ENCODE measurements at places on chromosomes 7 and 10.

- DNase-seq, result no peak
Measured at GRCh38 chr7:67445728-67446127, 449.1 kb downstream of the TYW1 start.

DNA sequence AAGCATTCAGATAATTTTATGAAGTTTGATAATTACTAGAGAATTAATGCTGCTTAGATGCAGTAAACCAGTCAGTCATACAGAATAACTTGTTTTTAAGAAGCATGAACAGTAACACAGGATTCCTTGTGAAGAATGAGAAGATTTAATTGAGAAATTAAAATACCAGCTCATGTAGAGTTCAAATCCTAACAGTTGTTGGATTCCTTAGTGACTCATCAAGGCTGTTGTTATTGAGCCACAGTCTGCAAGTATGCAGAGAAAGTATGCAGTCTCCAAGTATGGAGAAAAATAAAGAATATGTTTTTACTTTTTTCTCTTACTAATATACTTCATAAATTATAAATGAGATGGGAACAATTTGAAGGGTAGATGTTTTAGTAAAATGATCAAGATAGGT lies 30.2 kb upstream of the CYP26C1 start:
- DNase-seq, result peak; percentile 62

GRCh38 chr10:79904671-79905321 lies 44.1 kb downstream of the SFTPD start:
- peak; percentile 63 for DNase-seq

- peak; percentile 66 for DNase-seq
Measured at GRCh38 chr7:106767498-106768323, 97.4 kb upstream of the PIK3CG start.

- DNase-seq, result peak; percentile 78
Measured at GRCh38 chr7:94655848-94656657, at the start of gene SGCE. Gene SGCE, minus strand, starts transcription at chr7:94656133. Its CDS starts 35 bp downstream, at chr7:94656098.

- DNase-seq, result no peak
Measured at GRCh38 chr7:148026713-148027112, 563.9 kb upstream of the C7orf33 start.

DNA sequence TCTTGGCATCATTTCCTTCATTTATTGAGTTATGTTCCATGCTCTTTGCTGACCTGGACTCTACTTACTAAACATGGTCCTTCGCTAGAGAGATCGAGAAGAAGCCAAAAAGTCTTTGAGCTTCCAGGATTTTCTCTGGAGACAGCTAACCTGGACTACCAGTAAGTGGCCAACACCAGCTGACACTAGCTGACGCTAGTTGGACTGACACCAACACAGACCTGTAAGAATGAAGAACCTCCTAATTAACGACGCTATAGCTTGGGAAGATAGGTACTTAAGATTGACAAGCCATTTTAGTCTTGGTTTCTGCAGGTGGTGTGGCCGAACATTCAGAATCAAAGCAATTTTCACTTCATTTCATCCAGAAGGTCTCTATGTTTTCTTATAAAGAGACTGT lies 66.4 kb downstream of the GALNT17 start:
- DNase-seq, result no peak

DNA sequence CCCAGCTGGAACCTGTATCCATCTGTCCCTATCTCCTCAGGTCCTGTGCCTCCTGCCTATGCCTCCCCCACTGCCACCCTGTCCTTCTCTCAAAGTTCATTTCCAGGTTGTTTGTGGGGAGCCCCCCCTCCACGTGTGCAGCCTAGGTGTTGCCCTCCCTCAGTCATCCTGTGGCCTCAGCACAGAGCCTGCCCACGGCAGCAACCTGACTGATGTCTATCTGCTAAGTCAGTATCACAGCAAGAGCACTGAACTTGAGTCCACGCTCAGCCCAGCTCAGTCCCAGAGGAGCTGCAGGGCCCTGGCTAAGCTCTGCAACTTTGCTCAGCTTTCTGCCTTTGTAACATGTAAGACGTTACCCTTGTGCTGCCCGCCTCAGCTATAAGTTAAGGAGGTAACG lies 28.7 kb downstream of the FAM53B start:
- no peak for DNase-seq

- DNase-seq, result no peak
Measured at GRCh38 chr10:13016426-13016825, 14.9 kb upstream of the CCDC3 start.

GRCh38 chr7:144824360-144824759 lies 11.5 kb downstream of the TPK1 start:
- peak; percentile 77 for DNase-seq

DNA sequence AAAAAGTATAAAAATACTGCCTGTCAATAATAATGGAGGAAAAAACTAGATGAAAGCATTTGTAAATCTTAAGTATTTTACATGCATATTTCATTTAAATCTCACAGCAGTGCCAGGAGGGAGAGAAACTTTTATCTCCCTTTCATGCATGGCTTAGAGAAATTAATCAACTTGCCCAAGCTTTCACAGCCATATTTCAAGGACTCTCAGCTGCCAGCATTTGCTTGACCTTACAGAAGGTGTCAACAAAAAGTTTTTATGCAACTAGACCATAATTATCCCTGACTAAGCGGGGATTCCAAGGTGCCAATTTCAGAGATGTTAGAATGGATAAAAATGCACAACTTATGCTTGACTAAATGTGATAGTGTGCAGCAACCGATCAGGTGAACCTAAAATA lies 125.4 kb downstream of the ZFAND4 start:
- no peak for DNase-seq

- DNase-seq, result no peak
Measured at GRCh38 chr7:69912141-69912540, 313.9 kb downstream of the AUTS2 start.

DNA sequence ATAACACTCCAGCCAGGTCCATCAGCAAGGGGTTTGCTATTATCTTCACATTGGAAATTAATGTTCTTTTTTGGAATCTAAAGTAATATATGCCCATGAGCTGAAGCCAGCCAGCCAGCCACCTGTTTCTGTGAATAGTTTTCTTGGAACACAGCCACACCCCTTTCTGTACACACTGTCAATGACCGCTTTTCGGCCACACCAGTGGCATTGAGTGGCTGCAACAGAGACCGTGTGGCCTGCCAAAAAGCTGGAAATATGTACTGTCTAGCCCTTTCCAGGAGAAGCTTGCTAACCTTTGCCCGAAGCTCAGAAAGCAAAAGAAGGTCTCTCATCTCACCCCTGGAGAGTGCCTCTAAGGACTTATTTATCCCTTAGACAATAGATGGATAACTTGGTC lies 98.5 kb upstream of the NPS start:
- no peak for DNase-seq

GRCh38 chr7:23863209-23863787 lies 153.3 kb downstream of the STK31 start:
- peak; percentile 13 for DNase-seq

- no peak for DNase-seq
Measured at GRCh38 chr10:19874791-19875190, 58.6 kb downstream of the PLXDC2 start.

GRCh38 chr7:45082031-45082830 lies 6.5 kb downstream of the NACAD start:
- no peak for DNase-seq

- DNase-seq, result no peak
Measured at GRCh38 chr7:50216626-50217025, 87.9 kb upstream of the IKZF1 start.

DNA sequence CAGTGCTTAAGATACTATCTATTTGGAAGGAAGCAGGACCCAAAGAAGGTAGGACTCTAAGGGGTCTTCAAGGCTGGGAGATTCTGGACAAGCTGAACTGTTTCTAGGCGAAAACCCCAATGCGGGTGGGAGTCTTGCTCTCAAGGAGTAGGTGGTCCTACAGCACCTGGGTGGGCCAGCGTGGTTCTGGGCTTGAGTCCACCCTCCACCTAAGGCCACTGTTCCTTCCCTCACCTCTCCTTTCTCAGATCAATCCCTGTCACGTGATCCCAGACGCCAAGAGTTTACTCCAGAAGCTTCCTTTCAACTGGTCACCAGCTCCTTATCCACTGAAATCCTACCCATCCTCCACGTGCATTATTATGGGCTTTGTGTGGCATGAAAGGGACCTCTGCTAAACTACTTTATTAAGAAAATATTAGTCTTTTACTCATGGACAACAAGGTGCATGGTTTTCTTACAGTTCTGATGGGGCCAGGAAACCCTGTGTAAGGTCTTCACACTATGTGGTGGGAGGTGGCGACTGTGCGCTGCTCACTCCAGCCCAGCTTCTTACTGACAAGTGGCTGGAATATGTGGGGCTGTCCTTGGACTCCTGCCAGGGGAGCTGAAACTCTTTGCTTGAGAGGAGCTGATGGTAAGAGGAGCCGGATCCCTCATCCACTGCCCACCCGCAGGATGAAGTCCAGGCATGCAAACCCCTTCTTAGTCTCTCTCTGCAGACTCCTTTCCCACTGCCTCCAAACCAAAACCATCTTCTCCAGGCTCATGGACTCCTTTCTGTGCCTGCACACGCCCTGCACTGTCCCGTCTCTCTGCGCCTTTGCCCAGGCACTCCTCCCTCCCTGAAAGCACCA lies 1.6 kb downstream of the ZNF746 start:
- DNase-seq, result peak; percentile 93

DNA sequence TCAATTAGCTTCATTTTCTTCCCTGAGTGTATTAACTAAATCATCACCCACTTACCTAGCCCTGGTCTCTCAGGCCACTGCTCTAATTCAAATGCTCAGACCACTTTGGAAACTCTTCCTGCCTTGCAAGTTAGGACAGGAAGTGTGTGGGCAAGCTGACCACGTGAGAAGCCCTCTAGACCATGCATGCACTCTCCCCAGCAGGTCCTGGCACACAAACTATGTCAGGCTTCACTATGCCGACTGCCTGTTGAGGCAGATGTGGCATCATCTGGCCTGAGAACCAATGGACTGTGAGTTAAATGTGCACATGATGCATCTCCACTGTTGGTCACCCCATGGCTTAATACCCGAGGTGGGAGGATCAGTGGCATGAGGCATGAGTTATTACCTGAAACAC lies 439.6 kb downstream of the GRID1 start:
- no peak for DNase-seq

- peak; percentile 24 for DNase-seq
Measured at GRCh38 chr10:93039721-93040120, 20.9 kb upstream of the CYP26C1 start.

GRCh38 chr10:130795819-130796218 lies 515.7 kb downstream of the TCERG1L start:
- DNase-seq, result no peak

DNA sequence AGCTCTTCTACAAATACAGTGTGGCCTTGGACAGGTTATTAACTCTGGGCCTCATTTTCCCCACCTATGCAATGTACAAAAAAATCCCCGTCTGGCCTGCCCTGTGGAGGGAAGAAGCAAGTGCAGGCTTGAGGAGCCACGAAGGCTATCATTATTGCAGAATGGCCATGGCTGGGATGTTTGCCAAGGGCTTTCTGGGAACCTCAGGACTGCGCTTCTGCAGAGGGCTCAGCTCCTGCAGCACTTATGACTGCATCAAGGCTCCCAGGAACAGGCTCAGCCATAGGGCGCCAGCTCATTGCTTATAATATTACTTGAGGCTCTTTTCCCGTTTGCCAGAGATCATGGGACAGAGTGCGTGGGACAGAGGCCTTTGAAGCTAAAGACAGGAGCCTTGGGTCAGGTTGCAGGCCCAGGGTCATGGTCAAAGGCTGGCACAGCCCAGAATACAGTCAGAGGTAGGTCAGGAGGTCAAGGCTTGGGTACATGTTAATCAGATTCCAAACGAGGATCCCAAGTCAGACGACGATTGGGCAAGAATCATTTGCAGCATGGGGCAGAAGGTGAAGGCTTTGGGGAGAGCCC lies 20.6 kb upstream of the C10orf105 start:
- DNase-seq, result peak; percentile 26

- DNase-seq, result peak; percentile 46
Measured at GRCh38 chr10:86759073-86759672, 2.8 kb downstream of the BMPR1A start.

DNA sequence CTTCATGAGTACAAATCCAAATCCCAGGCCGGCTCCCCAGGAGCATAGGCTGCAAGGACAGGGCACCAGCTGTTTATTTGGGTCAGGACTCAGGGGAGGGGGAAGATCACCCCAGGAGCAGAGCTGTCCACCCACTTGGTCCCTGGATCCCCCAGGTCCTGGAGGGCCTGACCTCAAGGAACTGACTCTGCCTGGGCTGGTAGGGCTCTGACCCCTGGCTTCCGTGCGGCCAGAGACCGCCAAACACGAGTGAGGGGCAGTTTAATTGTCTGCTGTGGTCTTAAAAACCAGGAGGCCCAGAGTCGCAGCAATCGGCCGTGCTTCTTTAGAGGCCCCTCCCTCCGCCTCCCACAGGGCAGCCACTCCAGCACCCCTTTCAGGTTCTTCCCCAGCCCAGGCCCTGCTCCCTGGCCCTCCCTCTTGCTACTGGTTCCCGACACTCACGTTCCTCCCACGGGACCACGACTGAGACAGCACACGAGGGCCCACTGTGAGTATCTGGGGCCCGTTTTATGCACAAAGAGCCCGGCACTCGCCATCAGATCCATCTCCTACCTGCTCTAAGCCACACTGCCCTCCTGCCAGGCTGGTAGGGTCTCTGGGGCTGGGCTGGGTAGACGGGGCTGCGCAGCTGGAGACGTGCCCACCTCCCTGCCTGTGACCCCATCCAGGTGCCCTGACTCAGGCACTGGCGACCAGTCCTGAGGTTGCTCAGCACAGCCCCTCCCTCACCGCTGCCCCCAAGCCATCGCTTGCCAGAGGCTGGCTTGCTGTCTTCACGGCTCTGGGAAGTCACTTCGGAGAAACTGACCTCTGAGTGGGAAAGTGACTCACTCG lies 30.0 kb upstream of the CFAP46 start:
- no peak for DNase-seq

- no peak for DNase-seq
Measured at GRCh38 chr7:151167197-151167961, at the start of gene GBX1. Gene GBX1, minus strand, starts transcription at chr7:151167694. Its CDS starts 146 bp downstream, at chr7:151167548.

DNA sequence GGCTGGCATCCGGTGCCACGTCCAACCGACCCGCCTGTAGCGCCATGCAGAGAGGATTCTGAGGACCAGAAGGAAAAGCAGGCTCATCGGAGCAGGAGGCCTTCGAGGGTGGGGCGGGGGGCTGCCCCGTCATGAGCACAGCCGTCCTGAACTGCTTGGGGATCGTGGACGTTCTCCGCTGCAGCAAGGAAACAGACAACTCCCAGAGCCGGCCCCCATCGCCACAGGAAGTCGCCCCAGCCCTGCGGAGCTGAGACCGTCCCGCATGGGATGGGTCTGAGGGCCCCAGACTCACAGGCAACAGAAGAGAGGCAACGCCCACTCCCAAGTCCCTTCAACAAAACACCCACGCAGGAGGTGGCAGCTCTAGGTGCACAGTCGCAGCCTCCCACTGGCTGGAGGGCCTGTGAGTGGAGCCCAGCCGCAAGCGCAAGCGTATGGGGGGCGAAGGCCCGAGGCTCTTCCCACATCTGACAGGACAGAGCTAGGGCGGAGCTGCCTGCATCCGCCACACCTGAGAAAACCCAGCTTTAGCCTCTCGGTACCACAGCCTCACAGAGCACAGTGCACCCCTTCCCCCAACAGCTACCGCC lies 64.7 kb upstream of the TNRC18 start:
- DNase-seq, result no peak

All from fibroblast of gingiva (primary cell).